Mesothelial cell of epicardium (in vitro differentiated cells): ENCODE measurements at places on chromosomes 13 and 19.
A peak's percentile ranks its signal among the peaks of the same experiment; 100 is the strongest.

DNA sequence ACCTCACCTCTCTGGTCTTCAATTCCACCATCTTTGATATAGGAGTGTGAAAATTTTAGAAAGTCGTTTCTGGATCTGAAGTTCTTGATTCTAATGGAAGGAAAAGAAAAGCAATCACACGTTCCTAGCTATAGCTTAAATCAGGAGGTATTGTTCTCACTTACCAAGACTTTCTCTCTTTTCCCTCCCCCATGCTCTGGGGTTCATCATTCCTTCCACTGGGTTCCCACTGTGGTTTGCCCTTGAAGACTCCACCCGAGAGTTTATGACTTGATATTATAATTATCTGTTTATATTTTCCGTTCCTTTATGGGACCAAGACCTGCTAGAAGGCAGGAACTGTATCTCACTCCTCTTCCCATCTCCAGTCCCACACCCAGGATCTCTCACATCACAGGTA, 76.6 kb downstream of the AKAP11 start:
- DNase-seq = no peak

DNA sequence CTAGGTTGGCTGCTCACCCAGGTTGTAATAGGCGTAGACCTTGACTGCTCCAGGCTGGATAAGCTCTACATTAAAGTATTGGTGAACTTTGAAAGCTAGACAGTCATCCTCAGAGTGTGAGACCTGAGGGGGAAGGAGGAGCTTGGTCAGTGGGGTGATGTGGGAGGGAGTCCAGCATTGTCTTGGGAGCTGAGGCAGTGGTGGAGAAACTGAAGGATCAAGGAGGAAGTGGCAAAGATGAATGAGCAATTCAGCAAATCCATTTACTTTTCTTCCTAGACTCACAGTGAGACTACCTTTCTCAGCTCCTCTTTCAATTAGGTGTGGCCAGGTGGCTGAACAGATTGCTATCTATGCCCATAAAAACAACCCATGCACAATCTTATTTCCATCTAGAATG, 10.2 kb upstream of the TNFSF14 start:
- DNase-seq = no peak

- no peak for DNase-seq
These were observed 182.5 kb upstream of the OBI1 start for GRCh38 chr13:78841358-78841963.

DNA sequence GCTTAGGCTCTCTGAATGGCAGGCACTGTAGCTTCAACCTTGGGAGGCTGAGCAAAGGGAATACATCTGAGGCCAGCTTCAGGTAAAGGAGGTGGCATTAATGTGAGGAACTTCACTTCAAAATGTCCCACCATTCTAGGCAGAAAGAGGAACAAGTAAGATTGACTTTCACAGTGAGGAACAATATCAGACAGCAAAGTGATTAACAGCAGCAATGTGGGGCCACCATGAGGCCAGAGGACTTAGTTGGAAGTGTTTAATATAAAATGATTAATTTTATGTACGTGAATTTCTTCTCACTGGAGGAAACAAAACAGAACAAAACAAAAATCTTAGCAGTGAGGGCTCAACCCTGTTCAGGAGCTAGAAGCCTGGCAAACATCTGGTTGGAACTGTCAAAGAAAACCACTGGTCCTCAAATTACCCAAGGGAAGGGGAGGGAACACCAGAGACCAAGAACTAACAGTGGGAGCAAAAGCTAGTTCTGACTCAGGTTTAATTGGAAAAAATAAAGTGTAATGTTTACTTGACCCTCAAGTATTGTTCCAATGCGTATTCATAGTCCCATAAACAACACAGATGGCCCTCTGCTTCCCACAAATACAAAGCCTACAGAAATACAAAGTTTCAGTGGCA, 43.9 kb upstream of the FRY start:
- no peak for DNase-seq

- DNase-seq = no peak
These were observed 1189.2 kb downstream of the EFNB2 start for GRCh38 chr13:105346141-105346775.

DNA sequence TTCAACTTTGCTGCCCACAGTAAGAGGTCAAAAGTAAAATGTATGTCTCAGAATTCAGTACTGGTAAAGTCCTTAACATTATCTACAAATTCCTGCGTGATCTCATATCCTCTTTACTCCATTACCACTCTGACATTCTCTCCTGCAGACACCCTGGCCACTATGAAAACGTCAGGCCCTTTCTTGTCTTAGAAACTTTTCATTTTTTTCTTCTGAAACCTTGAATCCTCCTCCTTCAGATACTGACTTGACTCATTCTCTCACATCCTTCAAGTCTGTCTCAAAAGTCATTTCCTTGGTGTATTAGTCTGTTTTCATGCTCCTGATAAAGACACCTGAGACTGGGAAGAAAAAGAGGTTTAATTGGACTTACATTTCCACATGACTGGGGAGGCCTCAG, 262.3 kb downstream of the POU4F1 start:
- no peak for DNase-seq

- no peak for DNase-seq
These were observed 17.6 kb upstream of the NALCN start for GRCh38 chr13:101433895-101434294.

GRCh38 chr13:31717583-31717982, 21.7 kb upstream of the RXFP2 start:
- DNase-seq = no peak

GRCh38 chr13:32682740-32683139, 96.5 kb downstream of the PDS5B start:
- no peak for DNase-seq

- DNase-seq = no peak
These were observed 40.0 kb downstream of the COL4A1 start for GRCh38 chr13:110266983-110267382.

GRCh38 chr19:13634658-13635057, 128.4 kb upstream of the CACNA1A start:
- DNase-seq = no peak

DNA sequence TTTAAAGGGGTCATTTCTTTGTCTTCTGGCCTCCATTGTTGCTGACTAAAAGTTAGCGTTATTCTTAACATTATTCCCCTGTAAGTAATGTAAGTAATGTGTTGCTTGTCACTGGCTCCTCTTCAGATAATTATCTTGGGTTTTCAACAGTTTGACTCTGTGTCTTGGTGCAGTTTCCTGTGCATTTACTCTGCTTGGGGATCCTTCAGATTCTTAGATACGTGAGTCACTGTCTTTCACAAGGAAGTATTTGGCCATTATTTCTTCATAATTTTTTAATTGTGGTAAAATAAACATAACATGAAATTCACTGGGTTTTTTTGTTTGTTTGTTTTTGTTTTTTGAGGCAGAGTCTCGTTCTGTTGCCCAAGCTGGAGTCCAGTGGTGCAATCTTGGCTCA, 13.5 kb upstream of the OR7D2 start:
- DNase-seq = no peak

DNA sequence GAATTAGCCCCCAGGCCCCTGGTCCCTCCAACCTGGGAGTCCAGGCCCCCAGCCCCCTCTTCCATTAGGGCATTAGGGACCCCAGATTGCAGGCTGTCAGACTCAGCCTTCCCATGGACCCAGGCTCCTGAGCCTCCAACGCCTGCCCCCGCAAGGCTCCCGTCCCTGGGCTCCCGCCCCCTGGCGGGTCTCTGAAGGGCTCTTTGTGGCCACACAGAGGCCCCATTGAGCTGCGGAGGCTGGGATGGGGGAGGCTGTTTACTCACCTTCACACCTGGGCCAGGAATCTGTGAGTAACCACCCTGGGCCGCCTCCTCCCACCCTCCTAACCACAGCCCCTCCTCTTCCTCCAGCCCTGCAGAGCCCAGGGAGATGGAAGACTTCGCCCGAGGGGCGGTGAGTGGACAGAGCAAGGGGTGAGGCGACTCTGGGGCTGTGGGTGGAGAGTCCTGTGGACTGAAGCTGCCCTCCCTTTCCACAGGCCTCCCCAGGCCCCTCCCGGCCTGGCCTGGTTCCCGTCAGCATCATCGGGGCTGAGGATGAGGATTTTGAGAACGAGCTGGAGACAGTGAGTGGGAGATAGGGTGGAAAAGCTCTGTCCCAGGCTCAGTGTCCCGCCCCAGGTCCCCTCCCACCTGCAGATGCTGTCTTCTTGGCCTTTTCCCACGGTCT, 4.9 kb downstream of the ARHGEF1 start:
- DNase-seq = no peak

DNA sequence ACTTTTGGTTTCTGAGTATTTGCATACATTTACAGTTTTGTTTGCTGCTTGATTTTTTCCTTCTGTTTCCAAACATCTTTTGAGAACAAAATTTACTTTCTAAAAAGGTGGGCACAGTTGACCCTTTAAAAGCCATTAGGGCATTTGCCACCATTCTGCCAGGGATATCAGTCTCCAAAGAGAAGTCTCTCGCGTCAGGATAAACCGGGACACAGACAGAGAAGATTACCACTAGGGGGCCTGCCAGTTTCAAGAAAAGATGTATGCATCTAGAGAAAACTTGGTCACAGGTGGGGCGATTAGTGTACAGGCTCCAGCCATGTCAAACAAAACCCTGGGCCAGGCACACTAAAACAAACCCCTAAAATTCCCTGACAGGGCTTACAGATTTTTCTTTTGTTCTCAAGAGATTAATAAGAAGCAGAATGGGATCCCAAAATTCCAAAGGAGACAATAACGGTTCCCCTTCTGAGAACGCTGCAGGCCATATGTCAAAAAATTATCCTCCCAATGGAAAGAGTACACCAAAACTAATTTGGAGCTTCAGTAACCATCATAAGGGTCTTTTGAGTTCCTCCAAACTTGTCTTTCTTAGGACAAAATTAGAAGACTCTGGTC, 10.7 kb upstream of the PABPC3 start:
- no peak for DNase-seq

- DNase-seq = no peak
These were observed 559.6 kb upstream of the SPRY2 start for GRCh38 chr13:80900561-80900960.

DNA sequence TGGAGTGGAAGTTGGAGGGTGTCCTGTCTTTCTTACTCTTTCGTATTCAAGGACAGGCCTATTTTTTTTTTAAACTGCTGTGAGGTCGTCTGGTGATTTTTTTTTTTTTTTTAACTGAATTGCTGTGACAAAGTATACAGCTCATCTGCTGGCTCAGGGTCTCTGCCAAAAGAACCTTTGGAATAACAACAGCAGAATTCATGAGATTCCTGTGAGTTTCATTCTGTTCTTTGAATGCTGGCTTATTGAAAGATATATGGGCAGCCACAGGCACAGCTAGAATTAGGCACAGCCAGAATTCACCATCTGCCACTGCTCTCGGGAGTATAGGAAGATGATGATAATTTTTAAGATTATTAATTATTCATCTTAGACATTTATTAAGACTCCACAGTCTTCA, 21.4 kb upstream of the FRY start:
- no peak for DNase-seq

DNA sequence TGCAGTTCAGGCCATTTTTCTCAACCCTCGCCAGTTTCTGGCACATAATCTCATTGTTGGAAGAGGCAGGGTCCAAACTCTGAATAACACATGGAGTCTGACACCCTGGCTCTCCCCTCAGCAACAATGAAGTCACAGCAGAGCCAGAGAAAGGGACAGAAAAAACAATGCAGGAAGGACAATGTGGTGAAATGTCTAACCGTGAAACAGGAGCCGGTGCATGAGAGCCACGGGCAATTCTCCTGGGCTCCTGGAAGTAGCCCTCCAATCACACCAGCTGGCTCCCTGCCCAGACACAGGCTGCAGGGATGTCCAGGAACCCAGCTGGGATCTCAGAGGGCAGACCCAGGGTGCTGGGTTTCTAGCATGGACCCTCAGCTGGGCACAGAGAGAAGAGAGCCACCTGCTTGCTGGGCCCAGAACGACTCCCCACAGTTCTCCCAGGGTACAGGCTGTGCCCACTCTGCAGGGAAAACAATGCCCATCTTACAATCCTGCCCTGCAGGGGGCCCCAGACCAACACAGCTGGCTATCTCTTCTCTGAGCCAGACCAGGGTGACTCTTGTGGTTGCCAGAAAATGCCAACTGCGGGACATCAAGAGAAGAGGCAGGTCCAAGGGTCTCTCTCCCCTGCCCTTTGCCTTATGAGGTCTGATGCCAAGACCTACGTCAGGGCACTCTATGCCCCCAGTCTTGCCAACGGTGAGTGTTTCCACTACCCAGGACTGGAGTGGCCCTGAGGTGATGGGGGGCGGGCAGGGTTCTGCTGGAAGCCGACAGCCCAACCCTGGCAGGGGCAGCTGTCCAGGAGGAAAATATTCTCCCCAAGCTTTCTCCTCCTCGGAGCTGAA, 64.5 kb downstream of the CEBPG start:
- DNase-seq = peak; percentile 59

- DNase-seq = no peak
These were observed 165.0 kb downstream of the USP12 start for GRCh38 chr13:27006519-27007161.

- no peak for DNase-seq
These were observed 33.9 kb upstream of the FRY start for GRCh38 chr13:31997641-31998040.

- DNase-seq = no peak
These were observed 5.1 kb downstream of the TMEM86B start for GRCh38 chr19:55223291-55224037.

DNA sequence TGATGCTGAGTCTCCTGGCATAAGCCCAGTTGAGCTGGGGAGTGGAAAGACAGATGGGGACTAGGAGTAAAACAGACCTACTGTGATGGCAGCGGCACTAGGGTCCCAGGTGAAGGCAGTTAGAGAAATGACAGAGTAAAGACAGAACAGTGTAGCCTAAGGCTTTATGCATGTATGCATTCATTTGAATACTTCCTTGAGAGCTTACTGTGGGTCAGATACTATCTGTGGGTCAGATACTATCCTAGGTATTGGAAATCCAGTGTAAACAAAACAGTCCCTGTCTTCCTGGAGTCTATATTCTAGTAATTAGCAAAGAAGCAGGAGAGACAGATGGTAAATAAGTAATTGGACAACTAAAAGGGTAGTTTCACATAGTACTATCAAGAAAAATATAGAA, 73.7 kb upstream of the LRCH1 start:
- DNase-seq = no peak

GRCh38 chr13:70809588-70809987, 701.3 kb upstream of the KLHL1 start:
- no peak for DNase-seq

DNA sequence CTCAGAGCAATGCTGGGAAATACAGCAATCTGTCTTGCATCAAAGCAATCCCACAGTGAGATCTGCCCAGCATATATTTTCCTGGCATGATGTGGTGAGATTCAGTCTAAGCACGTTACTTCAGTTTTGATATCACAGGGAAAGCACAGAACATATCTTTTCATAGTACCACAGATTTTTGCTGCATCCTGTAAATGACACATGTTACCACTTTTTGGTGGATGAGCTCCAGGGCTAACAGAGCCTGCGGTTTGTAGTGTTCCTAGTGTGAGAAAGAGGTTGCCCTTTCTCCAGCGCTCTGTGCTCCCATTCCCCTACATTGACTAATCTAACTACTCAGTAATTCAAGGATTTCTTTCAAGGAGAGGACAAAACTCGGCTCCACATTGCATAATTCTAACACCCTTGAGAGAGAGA, 409.0 kb downstream of the GPC6 start:
- no peak for DNase-seq

- peak; percentile 56 for DNase-seq
These were observed at the start of gene ZNF677 for GRCh38 chr19:53254411-53255341. Gene ZNF677, minus strand, starts transcription at chr19:53254873. Its CDS starts 3,323 bp downstream, at chr19:53251550.

GRCh38 chr13:26051657-26052311, at the start of gene SHISA2:
Gene SHISA2, minus strand, starts transcription at chr13:26052016. Its CDS starts 1,041 bp downstream, at chr13:26050975.
- peak; percentile 39 for DNase-seq

GRCh38 chr19:13026462-13027370, 31.4 kb downstream of the NFIX start:
- DNase-seq = no peak

GRCh38 chr19:3661284-3662238, 35.0 kb upstream of the CACTIN start:
- DNase-seq = no peak
